Stimulated activated CD4-positive, alpha-beta T cell treated with anti-CD3 and anti-CD28 coated beads, Interleukin-4, amount 100 ng/mL, for 4 hours (primary cell): ENCODE measurements at places on chromosomes 5 and 9.

GRCh38 chr5:88841212-88841611, 41.8 kb downstream of the MEF2C start:
- DNase-seq = no peak

- DNase-seq = no peak
These were observed 98.9 kb downstream of the CEMIP2 start for GRCh38 chr9:71669284-71669995.

DNA sequence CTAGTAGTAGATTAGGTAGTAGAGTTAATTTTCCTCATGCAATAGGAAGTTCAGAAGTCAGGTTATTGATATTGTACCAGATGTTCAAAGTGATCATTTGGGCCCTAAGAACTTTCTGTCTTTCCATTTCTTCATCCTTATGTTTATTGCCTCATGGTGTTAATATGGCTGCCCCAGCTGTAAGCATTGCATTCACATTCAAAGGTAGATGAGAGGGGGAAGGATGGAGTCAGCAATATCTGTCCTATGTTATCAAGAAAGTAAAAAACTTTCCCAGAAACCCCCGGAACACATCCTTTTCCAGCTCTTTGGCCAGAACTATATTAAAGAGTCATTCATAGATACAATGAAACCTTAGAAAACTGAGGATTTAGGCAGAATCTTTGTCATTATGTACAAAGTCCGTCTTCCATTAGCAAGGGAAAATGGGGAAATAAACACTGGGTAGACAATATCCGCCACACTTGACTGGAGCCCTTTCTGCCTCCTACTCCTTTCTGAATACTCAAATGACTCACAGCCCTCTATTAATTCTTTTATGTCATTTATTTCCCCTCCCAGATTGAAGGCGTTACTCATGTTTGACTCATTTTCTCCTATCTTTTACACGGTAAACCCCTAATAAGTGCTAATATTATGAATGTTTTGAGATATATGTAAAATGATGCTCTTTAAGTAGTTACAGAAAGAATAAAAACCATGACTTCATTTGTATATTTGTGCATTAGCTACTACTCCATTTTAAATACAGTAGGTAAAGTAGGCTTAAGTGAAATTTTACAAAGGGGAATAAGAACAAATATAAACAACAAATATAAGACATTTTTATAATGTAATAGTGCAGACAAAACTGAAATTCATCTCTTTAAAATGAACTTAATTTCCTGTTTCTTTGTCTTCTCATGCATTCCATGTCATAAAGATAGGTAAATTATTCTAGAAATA, 127.6 kb downstream of the SLF1 start:
- DNase-seq = no peak

GRCh38 chr9:125447202-125447802, 185.7 kb downstream of the GAPVD1 start:
- DNase-seq = no peak

- no peak for DNase-seq
These were observed 11.9 kb upstream of the SHISAL2B start for GRCh38 chr5:64678374-64678773.

DNA sequence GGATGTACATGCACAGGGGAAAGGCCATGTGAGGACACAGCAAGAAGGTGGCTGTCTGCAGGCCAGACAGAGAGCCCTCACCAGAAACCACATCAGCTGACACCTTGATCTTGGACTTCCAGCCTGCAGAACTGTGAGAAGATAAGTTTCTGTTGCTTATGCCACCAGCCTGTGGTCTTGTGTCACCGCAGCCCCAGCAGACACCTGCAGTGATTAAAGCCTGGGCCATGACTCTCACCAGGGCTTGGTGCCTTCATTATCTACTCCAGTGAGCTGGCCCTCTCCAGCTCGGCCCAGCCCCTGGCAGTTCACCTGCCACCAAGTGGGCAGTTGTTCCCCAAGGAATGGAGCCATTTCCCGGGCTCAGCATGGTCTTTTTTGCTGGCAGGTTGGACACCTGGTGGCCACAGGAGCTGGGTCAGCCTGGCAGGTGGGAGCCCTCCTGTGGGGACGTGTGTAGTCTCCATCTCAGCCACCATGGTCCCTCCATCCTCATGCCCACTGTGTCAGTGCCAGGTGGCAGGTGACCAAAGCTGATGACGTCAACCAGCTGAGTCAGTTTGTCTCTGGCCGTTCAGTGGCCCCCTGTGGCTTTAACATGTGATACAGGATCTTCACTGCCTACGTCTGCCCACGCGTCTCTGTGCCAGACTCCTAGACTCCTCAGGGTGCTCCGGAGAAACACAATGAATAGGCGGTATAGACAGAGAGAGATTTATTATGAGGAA, 99.9 kb upstream of the PPP1R26 start:
- no peak for DNase-seq

DNA sequence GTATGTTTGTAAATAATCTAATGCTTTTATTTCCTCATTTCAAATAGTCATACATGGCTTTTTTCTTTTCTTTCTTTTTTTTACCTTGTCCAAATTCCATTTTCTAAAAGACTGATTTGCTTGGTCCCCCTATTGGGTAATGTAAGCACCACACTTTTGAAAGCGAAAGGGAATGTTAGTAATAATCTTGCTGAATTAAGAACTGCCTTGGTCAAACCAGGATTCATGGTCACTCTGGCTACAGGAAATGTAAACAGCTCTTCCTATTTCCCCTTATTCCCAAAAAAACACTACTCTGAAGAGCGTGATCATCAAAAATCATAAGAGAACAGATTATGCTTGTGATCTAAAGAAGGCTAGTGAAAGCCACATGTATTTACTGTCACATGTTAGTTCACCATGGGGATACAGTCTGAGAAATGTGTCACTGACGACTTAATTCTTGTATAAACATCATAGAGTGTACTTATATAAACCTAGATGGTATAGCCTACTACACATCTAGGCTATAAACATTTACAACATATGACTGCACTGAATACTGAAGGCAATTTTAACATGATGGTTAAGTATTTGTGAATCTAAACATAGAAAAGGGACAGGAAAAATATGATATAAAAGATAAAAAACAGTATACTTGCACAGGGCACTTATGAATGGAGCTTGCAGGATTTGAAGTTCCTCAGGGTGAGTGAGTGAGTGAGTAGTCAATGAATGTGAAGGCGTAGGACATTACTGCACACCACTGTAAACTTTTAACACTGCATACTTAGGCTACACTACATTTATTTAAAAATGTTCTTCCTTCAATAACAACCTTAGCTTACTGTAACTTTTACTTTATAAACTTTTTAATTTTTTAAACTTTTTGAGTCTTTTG, 75.3 kb downstream of the HMGCR start:
- no peak for DNase-seq
